Left kidney (tissue), 8 donors: ENCODE measurements at places on chromosomes 1 and 21.

DNA sequence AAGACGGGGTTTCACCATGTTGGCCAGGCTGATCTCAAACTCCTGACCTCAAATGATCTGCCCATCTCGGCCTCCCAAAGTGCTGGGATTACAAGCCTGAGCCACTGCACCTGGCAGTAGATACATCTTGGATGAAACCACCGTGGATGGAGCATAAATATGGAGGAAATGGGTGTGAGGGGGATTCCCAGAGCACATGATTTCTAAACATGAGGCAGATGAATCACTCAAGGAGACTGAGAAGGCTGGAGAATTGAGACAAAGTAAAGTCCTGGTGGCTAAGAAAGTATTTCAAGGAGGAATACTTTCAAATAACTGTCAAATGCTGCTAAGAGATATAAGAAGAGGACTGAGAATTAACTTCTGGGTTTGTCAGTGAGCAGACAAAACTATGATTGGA, 5.4 kb upstream of the PGBD5 start:
- DNase-seq: no peak

- no peak for DNase-seq
These were observed 233.7 kb upstream of the NFIA start for GRCh38 chr1:60848583-60849188.

DNA sequence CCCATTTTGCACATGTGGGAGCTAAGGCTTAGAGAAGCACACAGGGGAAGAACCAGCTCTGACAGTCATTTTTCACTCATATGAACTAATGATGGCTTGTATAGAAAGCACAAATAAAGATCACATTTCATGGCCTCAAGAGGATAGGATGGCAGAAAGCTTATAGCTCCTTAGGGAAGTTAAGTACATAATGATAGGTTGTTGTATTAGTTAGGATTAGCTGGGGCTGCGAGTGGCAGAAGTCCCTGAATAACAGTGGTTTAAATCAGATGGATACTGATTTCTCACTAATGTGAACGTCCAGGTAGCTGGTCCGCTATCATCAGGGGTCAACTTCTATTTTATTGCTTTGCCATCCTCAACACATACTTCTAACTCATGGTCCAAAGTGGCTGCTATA, 284.0 kb downstream of the RPS6KC1 start:
- no peak for DNase-seq

- DNase-seq: no peak
These were observed 19.9 kb downstream of the CASQ2 start for GRCh38 chr1:115748401-115749150.
